Tibial nerve (tissue), 4 donors: ENCODE measurements at places on chromosomes 11 and 22.

GRCh38 chr11:104713401-104713800 lies 184.9 kb downstream of the CASP12 start:
- no peak for DNase-seq

- DNase-seq, result no peak
These were observed 17.2 kb downstream of the PPFIBP2 start for GRCh38 chr11:7531011-7531410.

DNA sequence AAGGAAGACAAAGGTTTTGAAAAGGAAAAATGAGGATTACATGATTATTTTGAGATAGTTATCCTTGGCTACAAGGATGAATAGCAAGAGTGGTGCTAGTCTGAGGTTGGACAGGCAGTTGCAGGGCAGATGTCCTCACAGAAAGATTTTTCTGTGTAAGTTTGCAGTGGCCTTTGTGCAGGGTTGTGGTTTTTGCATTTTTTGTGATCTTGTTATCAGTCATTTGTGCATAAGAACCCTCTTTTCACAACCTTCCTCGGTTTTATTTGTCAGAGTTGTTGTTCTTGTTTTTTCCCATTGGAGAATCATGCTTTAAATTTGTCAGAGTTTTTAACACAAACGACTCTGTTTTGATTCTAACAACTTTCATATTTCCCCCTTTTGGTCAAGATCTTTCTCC lies 1.4 kb downstream of the CCDC134 start:
- no peak for DNase-seq

GRCh38 chr11:1113405-1114201 lies 38.9 kb downstream of the MUC2 start:
- no peak for DNase-seq

DNA sequence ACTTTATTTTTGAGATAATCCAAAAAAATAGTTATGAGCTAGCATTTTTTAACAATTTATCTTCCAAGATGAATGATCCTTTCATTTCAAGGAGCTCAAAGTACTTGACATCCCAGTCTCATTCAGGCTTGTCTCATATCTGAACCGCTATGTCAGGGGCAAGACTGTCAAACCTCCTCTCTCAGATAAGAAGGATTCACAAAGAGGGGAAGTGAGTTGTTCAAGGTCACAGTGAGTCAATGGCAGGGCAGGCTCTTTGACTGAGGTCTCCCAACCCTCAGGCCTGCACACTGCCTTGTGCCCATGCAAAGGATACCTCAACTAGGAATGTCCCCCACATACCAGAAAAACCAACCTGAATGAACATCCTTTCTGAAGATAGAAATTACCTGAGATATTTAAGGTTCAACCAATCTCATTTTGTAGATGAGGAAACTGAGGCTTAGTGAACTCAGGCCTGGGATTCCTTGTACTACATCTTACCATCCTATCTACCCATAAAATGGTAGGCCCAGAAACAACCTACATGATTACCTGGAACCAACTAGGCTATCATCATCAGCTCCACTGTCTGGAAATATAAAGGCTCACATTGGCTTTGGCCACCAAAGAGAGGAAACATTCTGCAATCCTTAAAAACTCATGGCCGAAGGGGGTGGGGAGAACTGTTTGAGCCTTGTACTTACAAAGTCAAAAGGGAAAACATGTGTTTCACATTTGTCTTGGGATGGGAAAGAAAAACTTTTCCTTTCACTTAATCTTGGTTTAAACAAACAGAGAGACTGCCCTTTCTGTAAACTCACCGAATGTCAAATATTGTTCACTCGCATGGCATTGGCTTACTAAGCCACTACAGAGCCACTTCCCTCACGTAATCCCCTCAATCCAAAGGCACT lies 51.1 kb downstream of the LIF start:
- peak; percentile 67 for DNase-seq

GRCh38 chr22:18968011-18968749 lies 32.1 kb upstream of the PRODH start:
- DNase-seq, result no peak

GRCh38 chr11:14852571-14853177 lies 39.4 kb downstream of the CYP2R1 start:
- no peak for DNase-seq

DNA sequence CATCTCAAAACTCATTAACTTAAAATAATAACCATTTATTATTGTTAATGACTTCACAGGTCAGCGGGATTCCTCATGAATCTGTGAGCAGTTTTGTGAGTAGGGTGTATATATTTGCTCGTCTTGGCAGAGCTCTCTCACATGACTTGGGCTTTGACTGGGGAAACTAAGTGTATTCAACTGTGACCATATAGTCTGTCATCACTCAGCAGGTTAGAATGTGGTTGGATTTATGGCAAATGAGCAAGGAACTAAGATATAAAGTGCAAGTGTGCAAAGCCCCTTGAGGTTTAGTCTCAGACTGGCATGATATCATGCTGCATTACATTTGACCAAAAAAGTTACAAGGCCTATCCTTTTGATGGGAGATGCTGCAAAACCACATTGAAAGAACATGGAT lies 254.8 kb downstream of the CNTN5 start:
- no peak for DNase-seq

DNA sequence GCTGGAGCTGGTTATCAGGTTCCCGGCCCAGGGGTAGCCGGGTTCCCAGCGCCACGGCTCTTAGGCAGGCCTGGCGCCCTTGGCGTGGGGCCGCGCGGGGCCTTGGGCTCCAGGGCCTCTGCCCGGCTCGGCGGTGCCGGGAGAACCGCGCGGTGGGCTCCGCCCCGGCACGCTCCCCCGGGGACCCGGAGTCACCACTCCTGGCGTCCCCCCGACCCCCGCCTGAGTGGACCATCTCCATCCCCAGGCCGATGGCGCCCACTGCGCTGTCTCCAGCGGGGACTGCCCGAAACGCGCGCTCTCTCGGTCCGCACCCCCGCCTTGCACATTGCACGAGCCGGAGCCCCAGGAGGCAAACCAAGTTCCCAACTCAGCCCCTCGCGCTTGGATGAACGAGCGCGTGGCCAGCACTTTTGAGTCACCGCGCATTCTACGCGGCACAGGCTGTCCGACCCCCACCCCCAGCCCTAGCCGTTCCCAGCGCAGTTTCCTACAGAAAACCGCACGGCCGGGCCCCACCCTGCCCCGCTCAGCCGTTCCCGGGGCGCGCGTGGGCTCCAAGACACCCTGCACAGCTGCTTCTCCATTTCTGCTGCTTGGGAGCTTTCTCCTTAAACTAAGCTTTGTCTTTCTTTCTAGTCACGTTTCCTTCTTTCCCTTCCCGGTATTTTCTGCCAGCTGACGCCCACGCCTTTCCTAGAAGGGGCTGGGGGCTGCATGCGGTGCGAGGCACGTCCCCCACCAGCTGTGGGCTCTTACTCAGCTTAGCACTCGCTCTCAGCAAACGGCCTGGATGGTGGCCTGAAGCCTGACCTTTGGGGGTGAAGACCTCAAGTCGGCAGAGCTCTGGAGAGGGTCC lies 650 bp upstream of the CHID1 start:
- no peak for DNase-seq

DNA sequence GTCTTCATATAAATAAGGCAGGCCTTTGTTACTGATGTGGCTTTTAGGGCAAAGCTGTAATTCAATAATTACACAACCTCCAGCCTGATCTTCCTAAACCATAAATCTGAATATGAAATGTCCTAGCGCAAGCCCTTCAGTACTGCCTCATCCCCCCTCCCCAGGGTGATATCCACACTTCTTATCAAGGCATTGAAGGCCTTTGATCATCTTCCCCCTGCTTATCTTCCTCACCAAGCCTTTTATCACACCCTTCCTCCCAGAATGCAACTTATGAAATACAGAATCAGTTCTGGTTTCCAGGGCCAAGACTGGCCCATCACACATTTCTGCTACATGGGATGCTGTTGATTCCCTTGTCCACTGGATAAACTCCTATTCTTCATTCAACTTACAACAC lies 12.1 kb downstream of the SPON1 start:
- DNase-seq, result no peak

DNA sequence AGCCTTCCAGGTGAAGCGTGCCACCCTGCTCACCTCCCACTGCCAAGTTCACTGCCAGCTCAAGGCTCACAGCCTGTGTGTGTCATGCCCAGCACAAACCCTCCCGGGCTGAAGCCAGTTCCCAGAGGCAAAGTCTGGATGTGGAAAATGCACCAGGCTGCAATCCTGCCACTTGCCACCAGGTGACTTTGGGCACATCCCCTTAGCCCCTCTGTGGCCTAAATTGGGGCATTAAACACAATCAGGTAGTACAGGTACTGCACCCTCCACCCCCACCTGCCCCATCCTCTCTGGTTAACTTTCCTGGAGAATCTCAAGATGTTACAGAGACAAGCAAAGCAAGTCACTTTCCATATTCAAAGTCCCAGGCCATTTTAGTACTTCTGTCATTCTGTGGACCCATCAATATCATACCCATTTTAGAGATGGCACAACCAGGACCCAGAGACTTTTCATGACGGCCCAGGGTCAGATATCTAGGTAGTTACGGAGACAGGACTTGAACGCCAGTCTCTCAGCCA lies 1.8 kb upstream of the RASD2 start:
- no peak for DNase-seq

- no peak for DNase-seq
These were observed 9.3 kb upstream of the TH start for GRCh38 chr11:2180789-2181370.

DNA sequence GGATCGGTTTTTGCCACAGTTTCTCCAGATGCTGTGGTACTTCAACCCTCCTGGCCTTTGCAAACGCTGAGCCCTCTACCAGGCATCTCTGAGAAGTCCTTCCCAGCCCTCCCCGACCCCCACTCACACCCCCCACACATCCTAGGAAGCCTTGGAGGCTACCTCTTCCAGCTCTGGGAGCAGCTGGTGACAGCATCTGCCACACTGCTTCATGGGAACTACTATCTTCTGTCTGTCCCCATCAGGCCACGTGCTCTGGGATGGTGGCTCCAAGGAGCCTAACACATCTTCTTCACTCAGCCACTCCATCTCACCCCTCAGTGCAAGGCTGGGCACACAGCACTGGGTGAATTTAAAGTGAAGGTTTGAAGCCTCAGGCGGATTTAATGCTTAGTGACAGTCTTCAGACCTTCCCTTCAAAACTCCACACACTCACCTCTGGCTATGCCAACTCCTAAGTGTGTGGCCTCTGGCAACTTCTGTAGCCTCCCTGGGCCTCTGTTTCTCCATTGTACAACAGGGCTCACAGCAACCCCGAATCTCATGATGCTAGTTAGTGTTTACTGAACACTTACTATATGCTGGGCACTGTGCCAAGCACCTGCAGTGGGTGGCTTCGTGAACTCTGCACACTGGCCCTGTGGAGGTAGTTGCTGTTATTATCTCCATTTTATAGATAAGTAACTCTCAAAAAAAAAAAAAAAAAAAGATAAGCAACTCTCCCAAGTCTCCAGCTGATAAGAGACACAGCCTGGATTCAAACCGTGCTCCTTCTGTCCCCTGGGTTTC lies 7.3 kb upstream of the TP53I11 start:
- no peak for DNase-seq

DNA sequence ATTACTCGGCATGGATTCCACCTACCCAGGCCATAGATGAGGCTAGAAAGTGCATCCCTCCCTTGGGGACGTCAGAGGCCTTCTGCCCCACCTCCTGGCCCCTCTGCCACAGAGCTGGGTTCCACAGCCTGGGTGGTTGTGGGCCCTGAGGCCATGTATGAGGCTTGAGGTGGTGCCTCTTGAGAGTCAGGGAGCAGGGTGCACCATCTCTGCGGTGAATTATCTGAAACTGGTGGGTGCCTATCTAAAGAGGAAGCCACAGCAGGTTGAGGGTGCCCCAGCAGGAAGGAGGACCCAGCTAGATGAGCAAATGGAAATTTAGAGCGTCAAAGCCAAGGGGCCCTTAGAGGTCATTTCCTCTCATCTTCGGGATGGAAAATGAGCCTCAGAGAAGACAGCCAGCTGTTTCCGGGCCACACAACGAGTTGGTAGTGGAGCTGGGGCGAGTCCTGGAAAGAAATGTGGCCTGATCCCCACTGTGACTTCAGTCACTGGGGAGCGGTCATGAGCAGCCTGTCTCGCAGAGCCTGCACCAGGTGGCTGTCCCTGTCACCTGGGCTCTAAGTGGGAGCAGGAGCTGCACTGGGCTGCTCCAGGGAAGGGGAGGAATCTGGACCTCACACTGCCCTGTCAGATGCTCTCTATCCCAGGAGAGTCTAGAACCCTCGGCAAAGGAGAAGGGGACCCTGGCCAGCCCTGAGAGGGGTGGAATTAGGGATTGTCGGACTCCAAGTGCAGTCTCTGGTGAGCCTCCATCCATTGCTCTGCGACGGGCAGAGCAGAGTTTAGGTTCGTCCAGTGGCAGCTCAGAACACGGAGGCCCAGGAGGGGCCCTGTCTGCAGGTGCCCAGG lies 7.3 kb downstream of the ADORA2A start:
- no peak for DNase-seq

- peak; percentile 41 for DNase-seq
These were observed at the start of gene GLB1L2 for GRCh38 chr11:134331354-134332188. Gene GLB1L2 (plus strand): TSS chr11:134331988. CDS start chr11:134332062, 74 bp downstream.

DNA sequence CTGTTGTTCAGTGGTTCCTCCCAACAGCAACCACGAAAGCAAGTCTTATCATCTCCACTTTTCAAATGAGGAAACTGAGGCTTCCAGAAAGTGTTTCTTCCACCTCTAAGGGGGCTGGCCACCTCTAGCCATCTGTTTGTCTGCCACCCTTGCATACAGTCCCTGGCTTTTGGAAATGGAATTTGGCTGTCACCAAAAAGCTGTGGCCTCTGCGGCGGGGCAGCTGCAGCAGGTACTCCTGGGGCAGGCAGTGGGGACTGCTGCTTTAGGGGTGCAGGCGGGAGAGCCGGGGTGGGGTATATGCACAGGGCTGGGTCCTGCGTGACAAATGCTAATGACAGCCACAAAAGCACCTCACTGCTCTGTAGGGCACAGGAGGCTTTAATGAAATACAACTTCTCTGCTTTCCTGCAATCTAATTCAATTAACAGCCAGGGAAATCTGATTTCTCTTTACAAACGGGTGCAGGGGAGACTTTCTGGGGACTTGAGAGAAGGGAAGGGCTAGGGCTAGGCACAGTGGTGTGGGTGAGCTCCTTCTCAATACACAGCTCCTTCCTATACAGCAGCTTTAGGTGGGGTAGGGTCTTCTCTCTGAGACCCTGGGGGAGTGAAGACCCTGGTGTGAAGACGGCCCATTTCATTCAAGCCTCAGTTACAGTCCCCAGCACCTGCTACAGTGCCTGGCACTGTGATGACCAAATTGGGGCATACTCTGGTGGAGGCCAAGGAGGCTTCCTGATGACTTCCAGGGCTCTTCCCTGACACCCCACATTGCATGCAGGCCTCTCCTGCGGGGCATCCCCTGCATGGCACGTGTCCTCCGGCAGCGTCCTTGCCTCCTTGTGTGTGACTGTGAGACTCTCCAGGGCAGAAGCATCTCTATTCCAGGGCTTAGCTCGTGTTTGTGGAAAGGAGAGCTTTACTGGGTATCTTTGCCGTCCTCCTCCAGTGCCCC lies 161.6 kb downstream of the CEP164 start:
- no peak for DNase-seq

GRCh38 chr22:44493206-44493605 lies 4.8 kb downstream of the RTL6 start:
- no peak for DNase-seq
